ENCODE measurements at places on chromosomes 3 and 15.

DNA sequence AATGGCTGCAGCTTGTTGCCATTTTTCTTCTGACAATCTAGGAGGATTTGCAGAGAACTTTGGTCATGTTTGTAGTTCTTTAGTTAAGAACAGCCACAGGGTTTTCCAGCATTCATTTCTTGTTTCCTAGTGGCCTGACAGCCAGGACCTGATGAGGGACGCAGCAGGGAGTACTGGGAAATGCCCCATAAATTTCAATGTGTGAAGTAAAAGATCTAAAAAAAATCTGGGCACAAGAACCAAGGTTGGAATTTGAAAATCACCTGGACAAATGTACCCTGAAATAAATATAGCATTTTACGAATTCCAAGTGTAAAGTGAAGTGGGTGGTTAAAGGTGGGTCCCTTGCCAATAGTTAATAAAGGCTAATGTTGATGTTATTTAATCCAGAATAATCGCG, 195.0 kb downstream of the ZIC1 start:
- no peak for DNase-seq

DNA sequence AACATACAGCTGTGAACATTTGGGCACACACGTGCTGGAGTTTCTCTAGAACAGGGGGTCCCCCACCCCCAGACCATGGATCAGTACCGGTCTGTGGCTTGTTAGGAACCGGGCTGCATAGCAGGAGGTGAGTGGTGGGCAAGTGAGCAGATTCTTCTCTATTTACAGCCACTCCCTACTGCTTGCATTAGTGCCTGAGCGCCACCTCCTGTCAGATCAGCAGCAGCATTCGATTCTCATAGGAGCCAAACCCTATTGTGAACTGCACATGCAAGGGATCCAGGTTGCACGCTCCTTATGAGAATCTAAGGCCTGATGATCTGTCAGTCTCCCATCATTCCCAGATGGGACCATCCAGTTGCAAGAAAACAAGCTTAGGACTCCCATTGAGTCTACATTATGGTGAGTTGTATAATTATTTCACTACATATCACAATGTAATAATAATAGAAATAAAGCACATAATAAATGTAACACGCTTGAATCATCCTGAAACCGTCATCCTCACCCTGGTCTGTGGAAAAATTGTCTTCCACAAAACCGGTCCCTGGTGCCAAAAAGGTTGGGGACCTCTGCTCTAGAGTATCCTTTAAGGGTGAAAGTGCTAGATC, 25.8 kb downstream of the CHRM5 start:
- DNase-seq: no peak

GRCh38 chr15:93520206-93520605, 431.2 kb upstream of the RGMA start:
- DNase-seq: no peak

GRCh38 chr3:87084868-87085267, 93.9 kb upstream of the VGLL3 start:
- no peak for DNase-seq

GRCh38 chr3:151839313-151839631, 25.4 kb downstream of the AADAC start:
- DNase-seq: no peak

DNA sequence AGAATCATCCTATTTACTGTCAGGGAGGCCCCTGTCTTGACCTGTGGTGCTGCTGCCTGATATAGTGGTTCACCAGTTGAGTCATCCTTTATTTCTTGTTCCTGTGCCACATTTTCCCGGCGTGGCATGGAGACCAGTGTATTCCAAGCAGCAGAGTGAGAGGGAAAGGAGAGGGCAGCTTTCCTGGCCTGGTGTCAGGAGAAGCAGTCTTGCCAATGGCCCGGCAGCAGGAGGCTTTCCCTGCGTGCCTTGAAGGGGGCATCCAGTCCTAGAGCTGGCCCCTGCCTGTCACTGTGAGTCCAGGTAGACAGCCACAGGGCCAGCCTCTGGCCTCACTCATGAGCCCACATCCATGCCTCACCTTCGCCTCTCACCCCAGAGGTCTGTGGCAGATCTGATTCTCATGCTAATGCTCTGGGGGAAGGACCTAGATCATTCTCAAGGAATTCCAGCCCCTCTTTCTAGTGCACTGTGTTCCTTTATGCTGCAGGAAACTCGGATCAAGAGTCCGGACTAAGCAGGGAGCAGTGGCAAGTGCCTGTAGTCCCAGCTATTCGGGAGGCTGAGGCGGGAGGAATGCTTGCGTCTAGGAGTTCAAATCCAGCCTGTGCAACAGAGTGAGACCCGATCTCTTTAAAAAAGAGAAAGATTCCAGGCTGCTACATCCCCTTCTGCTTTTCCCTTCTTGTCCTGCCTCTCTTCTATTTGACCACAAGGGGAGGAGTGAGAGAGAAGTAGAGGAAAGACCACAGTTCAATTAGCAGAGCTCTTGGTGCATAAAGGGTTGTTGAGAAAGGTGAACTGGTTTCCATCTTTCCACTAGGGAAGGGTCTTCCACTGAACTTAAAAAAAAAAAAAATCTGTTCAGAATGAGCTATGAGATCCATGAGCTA, 66.8 kb upstream of the HACD2 start:
- DNase-seq: peak; percentile 1

- DNase-seq: no peak
These were observed 182.5 kb downstream of the TNIK start for GRCh38 chr3:171277456-171278298.

DNA sequence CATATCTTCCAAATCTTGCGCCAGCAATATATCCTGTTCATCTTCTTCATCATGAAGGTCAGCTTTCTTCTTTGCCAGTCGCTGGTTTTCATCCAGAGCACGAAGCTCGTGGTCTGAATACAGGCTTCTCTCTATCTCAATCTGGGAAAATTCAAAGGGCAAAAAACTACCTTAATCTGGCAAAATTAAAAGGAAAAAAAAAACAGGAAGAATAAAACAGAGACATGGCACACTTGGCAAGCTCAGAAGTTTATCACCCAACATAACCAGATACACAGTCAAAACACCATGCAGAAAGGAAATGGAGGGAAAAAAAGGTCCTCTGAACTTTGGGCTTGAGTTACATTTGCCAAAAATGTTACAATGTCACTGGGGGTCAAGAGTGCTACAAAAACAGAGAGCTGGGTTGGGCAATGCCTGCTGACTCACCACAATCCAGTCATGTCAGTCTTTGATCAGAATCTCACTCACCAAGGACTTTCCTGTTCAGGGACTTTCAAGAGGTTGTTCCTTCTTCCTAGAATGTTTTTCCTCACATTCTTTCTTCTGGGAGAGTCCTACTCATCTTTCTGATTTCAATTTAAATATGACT, 1.5 kb downstream of the MRPL46 start:
- DNase-seq: no peak

- DNase-seq: no peak
These were observed 110.5 kb downstream of the AKAP13 start for GRCh38 chr15:85490856-85491255.

GRCh38 chr3:66195347-66195783, 25.4 kb upstream of the SLC25A26 start:
- DNase-seq: peak; percentile 66

GRCh38 chr3:64353226-64353625, 128.0 kb upstream of the PRICKLE2 start:
- no peak for DNase-seq

- DNase-seq: no peak
These were observed 174.2 kb upstream of the SLC2A2 start for GRCh38 chr3:171200750-171201088.

GRCh38 chr3:135981701-135982403, 16.3 kb downstream of the PPP2R3A start:
- DNase-seq: no peak

- DNase-seq: no peak
These were observed 137.4 kb downstream of the STT3B start for GRCh38 chr3:31670136-31670535.

DNA sequence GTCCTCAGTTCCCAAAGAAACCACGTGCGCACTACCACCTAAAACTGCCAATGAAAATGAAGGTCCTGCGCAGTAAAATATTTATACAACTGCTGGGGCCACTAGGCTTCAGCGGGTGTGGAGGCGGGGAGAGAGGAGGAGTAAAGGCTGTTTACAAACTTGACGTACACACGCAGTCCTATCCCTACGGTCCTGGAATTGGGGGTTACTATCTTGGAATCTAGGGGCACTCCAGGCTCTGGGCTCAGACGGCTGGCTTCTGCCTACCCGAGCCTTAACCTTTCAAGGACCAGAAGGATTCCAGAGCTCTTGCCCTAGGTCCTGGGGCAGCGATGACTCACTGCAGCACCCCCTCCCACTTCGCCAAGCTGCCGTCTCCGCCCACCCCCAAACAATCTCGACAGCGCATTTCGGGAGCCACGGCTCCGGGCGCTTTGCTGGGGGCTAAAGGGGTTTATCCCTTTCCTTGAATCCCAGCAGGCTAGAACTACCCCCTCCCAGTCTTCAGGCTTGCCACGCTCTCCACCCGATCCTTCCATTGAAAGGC, 3.0 kb downstream of the ADAMTS9 start:
- peak; percentile 3 for DNase-seq

DNA sequence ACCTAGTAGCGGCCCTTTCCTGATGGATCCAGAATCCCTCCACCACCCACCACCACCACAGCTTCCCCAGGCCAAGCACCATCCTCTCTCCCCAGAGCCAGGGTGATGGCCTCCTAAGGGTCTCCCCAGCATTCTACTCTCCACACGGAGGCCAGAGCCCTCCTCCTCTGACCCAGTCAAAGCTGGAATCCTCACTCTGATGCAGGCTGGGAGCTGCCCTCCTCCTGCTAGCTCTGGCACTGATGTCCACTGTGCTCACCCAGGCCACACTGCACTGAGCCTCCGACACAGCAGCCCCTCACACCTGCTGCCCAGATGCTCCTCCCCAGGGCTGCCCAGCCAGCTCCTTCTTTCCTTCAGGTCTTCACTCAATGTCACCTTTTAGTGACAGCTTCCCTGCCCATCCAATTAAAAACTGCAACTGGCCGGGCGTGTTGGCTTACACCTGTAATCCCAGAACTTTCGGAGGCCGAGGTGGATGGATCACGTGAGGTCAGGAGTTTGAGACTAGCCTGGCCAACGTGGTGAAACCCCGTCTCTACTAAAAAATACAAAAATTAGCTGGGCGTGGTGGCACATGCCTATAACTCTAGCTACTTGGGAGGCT, 21.0 kb downstream of the XXYLT1 start:
- DNase-seq: no peak

DNA sequence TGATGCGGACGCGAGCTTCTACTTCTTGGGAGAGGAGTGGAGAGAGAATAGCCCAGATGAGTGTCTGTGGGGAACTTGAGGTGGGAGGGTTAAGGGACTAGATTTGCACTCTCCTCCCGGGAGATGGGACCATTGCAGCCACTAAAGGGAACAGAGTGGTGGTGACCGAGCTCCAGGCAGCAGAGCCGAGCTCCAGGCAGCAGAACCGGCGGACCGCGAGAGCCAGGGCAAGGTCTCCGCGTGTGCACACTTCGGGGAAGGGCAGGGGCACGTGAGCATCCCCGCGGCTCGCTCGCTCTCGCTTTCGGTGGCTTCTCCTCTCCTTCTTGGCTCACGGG, 1.1 kb downstream of the IGDCC3 start:
- no peak for DNase-seq

DNA sequence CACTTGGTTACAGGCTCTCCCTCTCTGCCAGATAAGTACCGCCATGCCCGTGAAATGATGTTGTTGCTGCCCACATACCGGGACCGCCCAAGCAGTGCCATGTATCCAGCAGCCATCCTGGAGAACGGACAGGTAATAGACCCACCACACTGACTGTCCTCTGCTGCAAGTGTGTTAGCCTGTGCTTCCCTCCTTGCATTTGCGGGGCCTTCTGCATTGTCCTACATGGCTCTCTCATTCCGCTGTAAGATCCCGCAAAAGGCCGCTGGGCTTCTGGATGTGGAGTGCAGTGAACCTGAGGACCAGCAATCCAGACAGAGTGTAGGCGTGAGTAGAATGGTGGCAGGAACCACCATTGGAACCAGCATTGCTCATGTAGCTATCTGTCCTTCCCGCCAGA, 10.6 kb upstream of the MANF start:
- no peak for DNase-seq

Data from NCI-H2227 treated with DMSO at 0.1 percent for 48 hours (cell line).